GM19239 (cell line): ENCODE measurements at places on chromosomes 6 and 20.

DNA sequence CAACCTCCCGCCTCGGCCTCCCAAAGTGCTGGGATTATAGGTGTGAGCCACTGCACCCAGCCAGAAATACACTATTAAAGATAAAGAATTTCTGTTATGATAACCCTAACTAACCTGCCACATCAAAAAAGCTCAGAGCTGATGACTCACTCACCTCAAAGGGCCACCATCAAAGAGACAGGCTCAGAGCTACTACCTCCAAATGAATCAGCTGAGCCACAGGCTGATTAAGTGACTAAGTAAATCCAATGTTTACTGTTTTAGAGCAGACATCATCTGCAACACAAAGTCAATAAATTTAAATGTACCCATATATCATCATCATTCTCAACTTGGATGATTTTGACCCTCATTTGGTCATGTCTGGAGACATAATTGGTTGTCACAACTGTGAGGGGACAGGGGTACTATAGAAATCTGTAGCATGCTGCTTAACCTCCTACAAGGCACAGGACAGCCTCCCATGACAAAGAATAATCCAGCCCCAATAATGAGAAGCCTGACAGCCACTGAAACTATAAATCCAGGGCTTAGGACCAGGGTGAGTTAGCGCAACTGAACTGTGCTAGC is 106.5 kb downstream of the ATP9A start:
- no peak for DNase-seq

- no peak for DNase-seq
Observed at GRCh38 chr6:117553142-117553541, 49.2 kb downstream of the GOPC start.

DNA sequence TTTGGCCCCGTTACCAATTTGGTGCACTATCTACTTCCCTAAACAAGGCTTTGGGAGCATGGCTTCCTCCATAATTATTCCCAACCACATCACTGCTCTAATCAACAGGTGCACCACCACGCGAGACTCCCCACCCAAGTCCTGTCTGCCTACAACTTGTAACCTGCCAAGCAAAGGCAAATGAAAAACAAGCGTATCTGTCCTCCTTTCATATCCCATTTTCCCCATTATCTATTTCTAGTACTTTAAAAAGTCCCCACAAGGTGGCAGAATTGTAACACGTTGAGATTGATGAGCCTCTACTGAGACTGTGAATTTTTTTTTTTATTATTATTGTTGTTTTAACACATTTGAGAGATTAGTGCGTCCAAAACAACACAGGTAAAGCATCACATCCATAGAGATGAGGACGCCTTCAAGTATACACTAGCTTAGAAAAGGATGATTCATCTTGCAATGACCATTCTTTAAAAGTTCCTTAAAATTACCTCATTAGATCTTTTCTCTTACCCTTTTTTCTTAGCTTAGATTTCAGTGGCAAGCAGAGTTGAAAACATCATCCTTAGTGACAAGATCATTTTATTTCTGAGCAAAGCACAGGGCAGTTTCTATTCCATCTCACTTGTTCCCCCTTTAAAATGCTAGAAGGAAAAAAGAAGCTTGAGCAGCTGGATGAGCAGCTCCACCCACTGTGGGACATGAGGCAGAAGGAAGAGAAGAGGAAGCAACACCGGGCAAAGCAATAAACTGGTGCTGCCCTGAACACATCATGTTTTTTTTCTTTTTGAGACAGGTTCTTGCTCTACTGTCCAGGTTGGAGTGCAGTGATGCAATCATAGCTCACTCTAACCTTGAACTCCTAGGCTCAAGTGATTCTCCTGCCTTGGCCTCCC is 210.8 kb downstream of the ARHGAP18 start:
- DNase-seq = no peak

GRCh38 chr20:35907017-35907701 is 47.1 kb downstream of the SCAND1 start:
- DNase-seq = no peak

GRCh38 chr6:147888374-147888773 is 379.9 kb downstream of the SAMD5 start:
- no peak for DNase-seq

GRCh38 chr6:157946865-157947532 is 34.7 kb upstream of the SYNJ2 start:
- DNase-seq = peak; percentile 24

- DNase-seq = peak; percentile 61
Observed at GRCh38 chr20:63658749-63659187, 656 bp downstream of the RTEL1 start.

GRCh38 chr20:19672498-19672897 is 85.6 kb upstream of the RIN2 start:
- no peak for DNase-seq

DNA sequence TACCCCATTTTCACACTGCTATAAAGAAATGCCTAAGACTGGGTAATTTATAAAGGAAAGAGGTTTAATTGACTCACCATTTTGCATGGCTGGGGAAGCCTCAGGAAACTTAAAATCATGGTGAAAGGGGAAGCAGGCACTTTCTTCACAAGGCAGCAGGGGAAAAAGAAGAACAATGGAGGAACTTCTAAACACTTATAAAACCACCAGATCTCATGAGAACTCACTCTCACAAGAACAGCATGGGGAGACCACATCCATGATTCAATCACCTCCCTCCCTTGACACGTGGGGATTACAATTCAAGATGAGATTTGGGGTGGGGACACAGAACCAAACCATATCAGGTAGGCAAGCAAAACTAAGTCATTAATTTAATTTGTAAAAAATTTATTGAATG is 343.2 kb downstream of the FRK start:
- DNase-seq = no peak

DNA sequence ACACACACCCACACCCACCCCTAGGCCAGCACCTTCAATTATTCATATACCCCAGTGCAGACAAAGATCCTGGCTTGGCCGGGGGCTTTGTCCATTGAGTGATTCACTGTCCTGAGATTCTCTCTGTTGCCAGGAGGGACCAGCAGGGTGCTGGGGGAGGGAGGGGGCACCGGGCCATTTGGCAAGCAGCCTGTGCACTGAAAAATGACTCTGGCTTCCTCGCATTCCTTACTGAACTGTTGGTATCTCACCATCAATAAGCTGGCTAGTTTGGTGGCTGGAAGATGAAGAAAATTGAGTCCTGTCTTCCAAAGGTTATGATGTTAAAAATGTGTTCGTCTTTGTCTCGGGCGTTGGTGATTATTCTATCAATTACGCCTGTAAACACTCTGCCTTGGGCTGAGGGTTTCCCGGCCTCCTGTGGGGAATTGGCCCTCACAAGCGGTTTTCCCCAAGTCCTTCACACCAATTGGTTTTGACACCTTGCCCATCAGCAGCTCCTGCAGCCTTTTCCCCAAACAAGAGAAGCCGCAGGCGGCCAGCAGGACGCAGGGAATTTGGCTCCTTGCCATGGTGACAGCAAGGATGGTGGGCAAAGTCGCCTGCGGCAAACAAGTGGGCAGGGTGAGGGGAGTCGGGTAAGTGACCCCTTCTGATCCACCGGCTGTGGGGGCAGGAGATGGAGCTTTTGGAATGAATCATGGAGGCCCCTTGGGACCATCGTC is 4.9 kb downstream of the VSTM2L start:
- DNase-seq = no peak

DNA sequence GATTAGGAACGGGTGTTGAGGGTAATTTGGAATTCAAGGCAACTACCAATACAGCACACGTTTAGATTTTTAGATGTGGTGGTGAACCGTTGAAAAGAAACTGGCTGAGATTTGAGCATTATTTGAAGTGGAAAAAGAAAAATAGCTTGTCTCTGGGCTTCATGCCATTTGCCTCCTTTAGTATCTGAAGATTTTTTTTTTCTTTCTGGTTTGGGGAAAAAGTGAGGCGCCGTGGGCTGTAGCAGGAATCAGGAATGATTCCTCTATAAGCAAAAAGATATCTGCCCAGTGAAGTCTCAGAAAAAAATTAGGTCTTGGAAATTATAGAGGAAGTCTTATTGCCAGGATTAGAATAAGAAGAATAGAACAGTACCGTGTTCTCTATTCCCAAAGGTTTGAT is 88.5 kb downstream of the RPS12 start:
- DNase-seq = no peak

- no peak for DNase-seq
Observed at GRCh38 chr6:37441651-37442050, 8.6 kb downstream of the CMTR1 start.

DNA sequence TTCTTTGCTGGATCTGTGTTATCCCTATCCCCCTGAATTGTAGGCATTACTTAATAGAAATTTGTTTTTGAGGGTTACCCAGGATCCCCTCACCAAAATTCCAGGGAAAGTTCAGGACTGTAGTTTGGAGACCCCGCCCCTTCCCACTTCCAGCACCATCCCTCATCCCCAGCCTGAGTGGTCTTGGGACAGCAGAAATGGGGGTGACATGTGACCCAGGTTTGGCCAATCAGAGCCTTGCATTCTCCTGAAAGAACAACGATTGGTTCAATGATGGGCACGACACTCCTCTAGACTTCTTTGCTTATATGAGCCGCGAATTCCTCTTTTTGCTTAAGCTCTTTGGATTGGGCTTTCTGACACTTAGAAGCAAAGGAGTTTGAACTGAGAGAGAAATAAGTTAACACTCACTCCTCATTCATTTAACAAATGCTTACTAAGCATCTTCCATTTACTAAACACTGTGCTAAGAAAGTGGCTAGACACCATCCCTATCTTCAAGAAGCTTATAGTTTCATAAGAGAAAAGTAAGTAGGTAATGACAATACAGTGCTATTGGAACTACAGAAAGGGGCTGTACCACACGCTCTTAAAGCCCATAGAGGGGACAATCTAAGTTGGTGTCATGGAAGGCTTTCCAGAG is 24.9 kb upstream of the PAQR8 start:
- no peak for DNase-seq

DNA sequence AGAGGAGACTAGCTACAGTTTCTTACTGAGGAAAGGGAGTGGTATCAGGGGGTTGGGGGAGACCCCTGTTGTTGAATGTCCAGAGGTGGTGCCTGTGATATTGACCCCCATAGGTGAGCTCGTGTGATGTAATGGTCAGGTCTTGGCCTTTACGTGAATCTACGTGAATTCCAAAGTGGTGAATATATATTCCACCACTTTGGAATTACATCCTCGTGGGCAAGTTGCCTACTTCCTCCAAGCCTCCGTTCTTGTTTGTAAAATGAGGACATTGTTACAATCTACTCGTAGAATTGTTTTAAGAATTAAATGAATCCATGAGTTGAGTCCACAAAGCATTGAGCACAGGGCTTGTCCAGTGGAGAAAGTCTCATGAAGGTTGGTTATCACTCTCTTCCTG is 47.3 kb downstream of the TSHZ2 start:
- DNase-seq = no peak

DNA sequence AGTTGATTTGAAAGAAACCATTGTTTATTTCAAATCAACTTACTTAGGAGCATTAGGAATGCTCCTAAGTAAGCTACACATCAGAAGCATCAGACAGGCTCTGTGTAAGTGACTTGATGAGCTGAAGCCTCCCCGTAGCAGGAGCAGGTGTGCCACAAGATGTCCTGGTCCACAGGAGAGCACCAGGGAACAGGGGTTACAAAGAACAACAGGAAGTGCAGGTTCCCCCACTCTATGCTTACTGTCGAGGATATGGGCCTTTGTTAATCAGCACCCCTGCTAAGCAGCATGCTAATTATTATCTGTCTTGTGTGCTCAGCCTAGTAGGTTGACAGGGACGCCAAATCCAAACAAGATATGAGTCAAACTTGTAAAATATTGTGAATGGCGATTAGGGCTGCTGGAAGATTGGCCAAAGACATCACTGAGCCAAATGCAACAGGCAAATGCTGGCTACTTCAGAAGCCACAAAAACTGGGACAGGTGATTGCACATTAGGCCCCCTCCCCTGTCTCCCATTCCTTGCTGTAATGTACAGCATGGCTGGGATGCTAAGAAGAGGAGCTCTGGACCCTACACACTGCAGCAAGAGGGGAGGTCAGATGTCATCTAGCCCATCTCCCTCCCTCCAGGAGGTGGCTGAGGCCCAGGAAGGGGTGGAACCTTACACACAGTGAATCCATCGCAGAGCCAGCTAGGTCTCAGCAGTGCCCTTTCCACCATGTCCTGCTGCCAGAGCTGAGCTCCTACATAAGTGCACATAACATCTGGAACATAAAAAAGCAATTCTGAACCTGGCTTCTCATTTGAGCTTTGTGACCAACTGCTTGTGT is 939 bp downstream of the TGM3 start:
- DNase-seq = no peak

DNA sequence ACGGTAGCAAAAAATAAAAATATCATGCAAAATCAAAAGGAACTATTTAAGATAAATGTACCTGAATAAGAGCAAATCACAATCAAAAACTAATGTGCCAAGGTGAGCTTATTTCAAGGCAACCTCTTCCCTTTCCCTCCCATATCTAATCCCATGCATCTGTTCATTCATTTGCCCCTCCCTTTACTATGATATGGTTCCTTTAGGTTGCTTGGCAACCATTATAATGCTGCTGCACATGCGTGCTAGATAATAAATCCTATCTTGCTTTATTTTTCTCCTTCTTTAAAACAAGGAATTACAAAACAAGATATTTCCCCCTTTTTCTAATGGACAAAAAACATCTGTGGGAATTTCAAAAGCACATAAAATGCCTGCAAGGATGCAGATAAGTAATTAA is 318.2 kb upstream of the POU3F2 start:
- no peak for DNase-seq

GRCh38 chr6:157143171-157143889 is 180.0 kb downstream of the TMEM242 start:
- no peak for DNase-seq

GRCh38 chr6:125250511-125250910 is 51.3 kb downstream of the HDDC2 start:
- DNase-seq = no peak

- DNase-seq = no peak
Observed at GRCh38 chr6:166815629-166816028, 140.7 kb downstream of the RNASET2 start.

DNA sequence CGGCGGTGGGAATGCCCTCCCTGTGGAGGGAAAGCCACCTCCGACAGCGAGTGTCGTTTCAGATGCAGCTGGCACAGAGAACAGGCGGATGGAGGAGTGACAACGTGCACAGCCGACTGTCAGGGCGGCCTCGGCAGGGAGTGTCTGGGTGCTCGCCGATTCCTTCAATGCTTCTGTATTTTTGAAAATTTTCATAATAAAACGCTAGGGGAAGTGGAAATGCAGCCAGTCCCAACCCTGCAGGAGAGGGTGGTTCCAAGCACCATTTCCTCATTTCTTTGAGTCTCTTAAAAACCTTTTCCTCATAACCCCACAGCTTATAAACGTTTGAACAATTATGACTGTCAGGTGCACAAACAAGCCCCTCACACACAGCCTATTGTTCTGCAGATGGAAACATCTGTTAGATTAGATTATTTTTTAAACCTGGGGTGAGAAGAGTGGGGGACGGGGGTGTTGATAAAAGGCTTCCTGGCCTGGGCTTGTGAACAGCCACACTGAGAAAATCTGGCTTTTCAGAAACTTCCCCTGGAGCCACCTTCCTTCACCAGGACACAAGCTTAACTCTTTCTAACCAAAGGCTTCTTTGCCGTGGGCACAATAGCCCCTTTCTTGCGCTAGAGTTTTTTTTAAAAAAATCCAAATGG is 228.9 kb downstream of the ANKRD60 start:
- DNase-seq = no peak
